ENCODE measurements at places on chromosomes 1 and 21. TPM values are rescaled to one million over a fixed set of nuclear protein-coding genes. Genes with fewer than 3 reads are reported as not detected.

DNA sequence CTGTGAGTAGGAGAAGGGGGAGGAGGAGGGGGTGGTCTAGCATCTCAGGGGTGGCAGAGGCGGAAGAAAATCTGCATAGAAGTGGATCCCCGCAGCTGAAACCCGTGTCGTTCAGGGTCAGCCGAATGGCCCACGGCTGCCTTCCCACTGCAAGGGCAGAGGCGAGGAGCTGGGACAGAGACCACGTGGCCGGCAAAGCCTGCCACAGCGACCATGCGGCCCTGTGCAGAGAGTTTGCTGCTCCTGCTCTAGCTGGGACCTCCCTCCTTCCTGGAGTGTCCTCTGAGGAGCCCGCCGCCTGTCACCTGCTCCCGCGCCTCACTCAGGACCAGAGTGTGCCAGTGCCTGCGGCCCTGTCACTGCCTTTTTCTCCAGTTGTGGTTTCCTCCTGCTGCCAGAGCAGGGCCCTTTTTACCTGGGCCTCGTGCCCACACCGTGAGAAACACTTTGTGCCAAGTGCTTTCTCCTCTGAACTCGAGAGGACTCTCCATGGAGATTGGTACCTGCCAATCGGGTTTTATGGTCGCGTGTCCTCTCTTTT, 5.4 kb upstream of the TRPM2 start:
- DNase-seq = no peak

Gene GBP6
- 0.46 TPM for total RNA-seq

GRCh38 chr1:10170239-10170574, 40.2 kb upstream of the KIF1B start:
- peak; percentile 48 for DNase-seq

Gene BSND
- not detected for total RNA-seq

- DNase-seq = peak; percentile 90
Measured at GRCh38 chr1:27872059-27872801, at the start of gene THEMIS2. Gene THEMIS2, plus strand, starts transcription at chr1:27872544. Its CDS starts 28 bp downstream, at chr1:27872572.

GRCh38 chr1:23367451-23367790, 2.2 kb downstream of the ZNF436 start:
- DNase-seq = no peak

- DNase-seq = no peak
Measured at GRCh38 chr1:112870887-112871646, 84.9 kb downstream of the SLC16A1 start.

GRCh38 chr1:101075926-101076325, 50.3 kb upstream of the DPH5 start:
- DNase-seq = no peak

DNA sequence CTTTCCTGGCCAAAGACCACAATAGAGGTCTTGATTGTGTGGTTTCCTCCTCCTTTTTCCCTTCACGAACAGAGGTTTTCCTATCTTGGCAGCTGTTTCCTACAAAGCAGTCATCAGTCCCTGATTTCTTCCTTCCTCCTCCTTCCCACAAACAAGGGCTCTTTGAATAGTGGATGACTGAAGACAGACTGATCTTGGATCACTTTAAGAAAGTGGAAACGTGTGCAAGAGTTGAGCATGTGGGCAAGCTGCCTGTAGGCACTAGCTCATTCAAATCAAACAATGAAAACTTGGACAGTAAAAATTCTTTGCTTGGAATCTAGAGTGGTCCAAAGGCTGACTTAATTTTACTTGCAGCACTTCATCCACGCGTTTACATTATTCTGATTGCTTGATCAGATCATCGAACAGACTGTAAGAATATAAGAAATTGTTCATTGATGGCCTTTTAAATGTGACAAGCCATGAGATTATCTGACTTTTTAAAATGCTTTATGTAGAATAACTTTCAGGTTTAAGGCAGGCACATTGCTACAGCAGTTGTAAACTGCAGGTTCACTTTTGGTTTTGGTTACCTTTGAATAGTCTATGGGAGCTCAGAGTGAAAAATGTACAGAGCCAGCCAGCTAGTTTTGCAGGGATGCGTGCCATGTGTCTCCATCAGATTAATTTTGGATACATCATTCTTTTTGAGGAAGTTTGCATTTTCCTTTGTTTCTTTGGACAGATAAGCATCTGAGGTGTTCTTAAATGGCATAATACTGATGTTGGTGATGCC, 34.4 kb downstream of the ADGRL2 start:
- DNase-seq = no peak

DNA sequence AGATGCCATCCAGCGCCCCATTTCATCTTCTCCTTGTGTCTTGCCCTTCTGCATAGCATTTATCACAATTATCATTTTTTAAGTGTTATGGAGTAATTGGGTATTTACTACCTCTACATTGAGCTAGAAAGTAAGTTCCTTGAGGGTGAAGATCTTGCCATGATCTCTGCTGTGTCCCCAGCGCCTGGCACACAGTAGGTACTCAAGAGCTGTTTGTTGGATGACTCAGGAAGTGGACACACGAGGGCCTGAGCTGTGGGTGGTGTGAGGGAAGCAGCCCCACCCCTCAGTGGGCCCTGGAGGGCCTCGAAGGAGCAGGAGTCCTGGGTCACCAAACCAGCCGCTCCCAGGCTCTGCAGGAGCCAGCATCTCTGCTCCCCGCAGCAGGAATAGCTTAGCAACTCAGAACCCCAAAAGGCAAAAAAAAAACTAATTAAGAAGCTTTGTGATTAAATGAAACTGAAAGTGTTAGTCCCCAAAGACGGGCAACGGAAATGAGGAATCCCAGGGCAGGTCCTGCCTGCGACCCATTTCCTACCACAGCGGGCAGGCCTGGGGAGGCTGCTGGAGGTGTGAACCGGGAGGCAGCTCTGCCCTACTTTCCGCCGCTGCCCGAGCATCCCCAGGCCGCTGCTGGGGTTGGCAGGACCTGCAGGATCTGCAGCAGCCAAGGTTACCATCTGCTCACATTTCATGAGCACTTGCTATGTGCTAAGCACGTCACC, 87.7 kb downstream of the LACTBL1 start:
- DNase-seq = peak; percentile 20

- no peak for DNase-seq
Measured at GRCh38 chr1:228112167-228112566, 3.1 kb upstream of the MRPL55 start.
